Hematopoietic multipotent progenitor cell treated with erythropoietin and hydrocortisone succinate and interleukin-3 and kit ligand, for 8 days (in vitro differentiated cells): ENCODE measurements at places on chromosomes 11 and 22.

DNA sequence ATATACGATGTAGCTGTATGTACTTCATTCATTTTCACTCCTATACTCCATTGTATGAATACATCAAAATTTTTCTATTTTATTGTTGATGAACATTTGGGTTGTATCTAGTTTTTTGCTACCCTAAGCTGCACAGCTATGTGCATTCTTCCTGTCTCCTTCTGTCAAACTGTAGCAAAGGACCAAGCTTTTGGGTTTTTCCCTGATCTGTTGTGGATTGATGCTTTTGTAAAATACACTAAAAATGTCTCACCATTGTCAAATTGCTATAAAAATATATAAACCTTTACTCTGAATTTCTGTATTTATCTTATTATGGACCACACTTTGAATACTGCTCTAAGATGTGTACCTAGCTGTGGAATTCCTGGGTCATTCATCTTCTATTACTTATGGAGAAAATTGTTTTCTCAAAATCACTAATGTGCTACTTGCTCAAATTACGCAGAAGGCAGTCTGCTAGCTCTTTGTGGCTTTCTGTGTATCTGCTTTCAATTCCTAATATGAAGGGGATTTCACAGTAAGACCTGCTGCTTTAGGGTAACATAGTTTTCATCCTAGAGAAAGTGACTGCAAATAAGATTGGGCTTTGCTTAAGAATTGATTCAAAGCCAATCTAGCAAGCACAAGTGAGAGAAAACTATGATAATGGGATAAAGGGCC is 123.4 kb downstream of the CYP2R1 start:
- no peak for DNase-seq

DNA sequence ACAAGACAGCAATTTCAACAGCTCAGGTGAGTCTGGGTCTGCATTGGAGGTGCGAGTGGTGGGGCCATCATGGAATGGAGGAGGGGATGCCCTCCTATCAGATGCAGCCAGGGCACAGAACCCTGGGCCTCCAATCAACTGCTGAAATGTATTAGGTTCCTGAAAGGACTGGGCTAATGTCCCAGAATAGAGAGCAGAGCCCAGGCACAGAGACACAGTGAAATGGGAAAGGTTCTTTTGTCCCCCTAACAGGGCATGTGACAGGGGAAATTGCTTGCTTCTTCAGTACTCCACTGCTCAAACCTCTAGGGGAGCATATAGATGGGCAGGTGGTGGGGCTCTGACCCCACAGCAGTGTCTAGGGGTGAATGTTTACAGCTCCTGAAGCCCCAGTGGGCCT is 87.3 kb upstream of the CLPB start:
- no peak for DNase-seq

GRCh38 chr11:64180891-64181290 is 5.1 kb upstream of the STIP1 start:
- DNase-seq, result no peak

DNA sequence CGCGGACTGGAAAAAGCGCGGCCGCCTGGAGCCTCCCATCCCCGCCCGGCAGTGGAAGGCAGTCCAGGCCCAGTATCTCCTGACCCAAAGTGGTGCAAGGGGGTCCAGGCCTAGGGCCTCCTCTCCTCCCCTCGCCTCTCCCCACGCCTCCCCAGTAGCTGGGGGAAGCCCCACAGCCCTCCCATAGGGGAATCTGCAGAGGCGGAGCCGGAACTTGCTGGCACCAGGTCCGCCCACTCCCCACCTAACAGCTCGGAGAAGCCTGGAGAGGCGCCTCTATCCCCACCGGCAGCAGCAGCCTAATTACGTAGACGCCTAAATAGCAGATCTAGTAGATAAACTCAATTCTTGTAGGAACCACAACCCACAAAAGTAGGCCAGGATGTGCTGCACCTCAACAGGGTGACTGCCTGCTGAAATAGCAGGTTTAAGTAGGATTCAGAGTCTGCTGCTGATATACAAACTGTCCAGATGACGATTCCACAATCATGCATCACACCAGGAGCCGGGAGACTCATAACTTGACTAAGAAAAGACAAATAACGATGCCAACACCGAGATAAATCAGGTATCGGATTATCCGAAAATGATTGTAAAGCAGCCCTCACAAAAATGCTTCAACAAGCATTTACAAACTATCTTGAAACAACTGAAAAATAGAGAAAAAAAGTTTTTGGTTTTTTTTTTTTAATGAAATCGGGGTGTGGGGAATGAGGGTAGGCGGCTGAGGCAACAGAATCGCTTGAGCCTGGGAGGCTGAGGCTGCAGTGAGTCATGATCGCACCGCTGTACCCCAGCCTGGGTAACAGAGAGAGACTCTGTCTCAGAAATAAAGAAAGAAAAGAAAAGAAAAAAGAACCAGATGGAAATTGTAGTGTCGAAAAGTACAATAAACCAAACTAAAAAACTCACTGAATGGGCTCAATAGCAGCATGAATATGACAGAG is 11.4 kb upstream of the BRD1 start:
- peak; percentile 57 for DNase-seq

DNA sequence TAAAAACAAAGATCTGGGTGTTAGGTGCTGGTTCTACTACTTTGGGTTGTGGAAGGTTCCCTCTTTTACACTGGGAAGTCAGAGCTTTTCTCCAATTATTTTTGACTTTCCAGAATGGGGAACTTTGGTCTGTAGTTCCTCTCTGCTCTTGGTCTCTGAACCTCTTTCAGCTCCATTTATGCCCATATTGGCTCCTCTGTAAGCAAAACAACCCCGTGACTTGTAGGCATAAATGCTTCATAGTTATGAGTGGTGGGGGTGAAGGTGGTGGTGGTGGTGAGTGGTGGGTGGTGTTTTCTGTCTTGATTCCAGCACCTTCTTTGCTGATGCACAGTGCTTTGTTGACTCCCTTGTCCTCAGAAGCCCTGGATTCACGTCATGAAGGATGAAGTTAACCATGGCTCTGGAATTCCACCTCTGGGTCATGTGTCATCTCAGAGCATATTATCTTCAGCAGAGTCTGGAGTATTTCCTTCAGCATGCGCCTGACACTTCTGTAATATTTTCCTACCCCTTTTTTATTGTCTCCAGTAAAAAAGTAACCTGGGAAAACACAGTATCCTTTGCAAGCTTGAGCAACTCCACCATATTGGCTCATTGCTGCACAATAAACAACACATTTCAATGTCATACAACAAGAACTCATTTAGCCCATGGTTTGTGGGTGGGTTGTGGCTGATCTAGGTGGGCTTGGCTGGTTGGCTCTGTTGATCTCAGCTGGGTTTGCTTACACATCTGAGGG is 24.1 kb upstream of the GRK3 start:
- no peak for DNase-seq

DNA sequence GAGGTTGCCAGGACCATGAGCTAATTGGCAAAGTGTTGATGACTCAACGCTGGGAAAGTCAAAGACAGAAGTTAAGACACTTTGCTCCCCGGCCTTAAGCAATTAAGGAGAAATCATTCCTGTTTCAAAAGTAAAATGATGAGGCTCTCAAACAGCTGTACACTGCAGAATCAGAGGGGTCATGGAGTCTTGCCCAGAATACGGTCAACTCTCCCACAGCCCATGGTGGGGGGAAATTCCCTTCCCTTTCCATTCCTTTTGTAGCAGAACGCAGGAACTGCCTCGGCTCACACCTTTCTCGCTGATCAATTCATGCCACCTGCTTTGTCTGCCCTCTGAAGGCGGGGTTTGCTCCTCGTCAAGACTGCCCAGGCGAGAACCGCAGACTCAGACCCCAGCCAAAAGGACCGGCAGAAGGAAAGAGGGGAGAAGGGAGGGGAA is 52.8 kb downstream of the MN1 start:
- DNase-seq, result no peak

DNA sequence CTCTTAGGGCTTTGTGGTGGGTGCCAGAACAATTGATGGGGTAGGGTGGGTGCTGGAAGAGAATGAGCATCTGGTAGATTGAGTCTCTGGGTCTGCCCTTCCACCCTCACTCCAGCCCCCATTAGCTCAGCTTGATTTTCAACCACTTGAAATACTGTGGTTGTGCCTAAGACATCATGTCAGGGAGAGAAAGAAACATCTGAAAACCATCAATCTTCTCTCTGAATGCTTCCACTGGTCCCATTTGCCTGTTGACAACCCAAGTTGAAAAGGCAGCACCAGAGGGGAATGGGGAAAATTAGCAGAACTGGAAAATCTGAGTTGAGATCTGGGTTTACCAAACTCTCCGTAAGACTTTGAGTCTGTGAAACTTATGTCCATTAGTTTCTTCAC is 26.1 kb downstream of the CD44 start:
- no peak for DNase-seq

GRCh38 chr11:66289548-66290329 is 796 bp upstream of the YIF1A start:
- DNase-seq, result no peak

GRCh38 chr22:44287121-44287693 is 25.5 kb downstream of the SHISAL1 start:
- DNase-seq, result no peak

GRCh38 chr11:131471976-131472375 is 101.6 kb downstream of the NTM start:
- no peak for DNase-seq

- peak; percentile 26 for DNase-seq
Measured at GRCh38 chr22:31846161-31847115, 92.6 kb downstream of the DEPDC5 start.

GRCh38 chr11:71986131-71986530 is 12.6 kb upstream of the IL18BP start:
- no peak for DNase-seq

GRCh38 chr22:48493733-48494132 is 1333.9 kb downstream of the BRD1 start:
- no peak for DNase-seq

GRCh38 chr11:48210052-48210451 is 6.6 kb upstream of the OR4B1 start:
- DNase-seq, result no peak

GRCh38 chr11:103946793-103947545 is 89.5 kb upstream of the DDI1 start:
- no peak for DNase-seq

DNA sequence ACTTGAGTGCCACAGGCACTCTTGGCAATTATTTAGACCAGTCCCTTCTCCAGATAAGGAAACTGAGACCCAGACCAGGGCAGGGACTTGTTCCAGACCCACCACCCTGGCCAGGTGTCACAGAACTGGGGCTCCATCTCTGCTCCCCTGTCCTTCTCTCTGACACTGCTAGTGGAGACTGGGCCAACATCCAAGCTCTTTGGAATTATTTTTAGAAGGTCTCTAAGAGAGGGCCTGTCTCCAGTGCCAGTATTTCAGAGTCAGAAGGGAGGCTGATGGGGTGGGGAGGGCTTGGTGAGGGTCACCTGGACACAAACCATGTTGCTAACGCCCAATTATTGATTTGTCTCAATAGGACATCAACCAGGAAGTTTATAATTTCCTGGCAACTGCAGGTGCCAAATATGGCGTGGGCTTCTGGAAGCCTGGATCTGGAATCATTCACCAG is 32.7 kb downstream of the POLR3H start:
- DNase-seq, result no peak

DNA sequence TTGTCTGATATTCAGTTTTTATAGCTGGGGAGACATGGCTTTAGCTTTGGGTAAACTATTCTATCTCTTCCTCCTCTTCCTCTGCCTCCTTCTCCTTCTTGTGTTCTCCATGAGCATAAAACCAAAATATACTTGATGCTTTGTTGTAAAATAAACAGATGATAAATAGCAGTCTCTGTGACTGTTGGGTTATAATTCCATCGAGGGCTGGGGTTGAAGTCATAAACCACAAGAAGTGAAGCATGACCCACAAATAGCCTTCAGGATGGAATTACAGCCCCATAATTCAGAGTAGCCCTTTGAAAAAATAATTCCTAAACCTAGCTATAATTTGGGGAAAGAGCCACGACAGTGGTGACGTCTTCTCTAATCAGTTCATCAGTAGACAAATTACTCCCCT is 177.7 kb downstream of the SNX19 start:
- DNase-seq, result no peak

- DNase-seq, result no peak
Measured at GRCh38 chr11:61080526-61080925, 21.8 kb upstream of the CD5 start.

DNA sequence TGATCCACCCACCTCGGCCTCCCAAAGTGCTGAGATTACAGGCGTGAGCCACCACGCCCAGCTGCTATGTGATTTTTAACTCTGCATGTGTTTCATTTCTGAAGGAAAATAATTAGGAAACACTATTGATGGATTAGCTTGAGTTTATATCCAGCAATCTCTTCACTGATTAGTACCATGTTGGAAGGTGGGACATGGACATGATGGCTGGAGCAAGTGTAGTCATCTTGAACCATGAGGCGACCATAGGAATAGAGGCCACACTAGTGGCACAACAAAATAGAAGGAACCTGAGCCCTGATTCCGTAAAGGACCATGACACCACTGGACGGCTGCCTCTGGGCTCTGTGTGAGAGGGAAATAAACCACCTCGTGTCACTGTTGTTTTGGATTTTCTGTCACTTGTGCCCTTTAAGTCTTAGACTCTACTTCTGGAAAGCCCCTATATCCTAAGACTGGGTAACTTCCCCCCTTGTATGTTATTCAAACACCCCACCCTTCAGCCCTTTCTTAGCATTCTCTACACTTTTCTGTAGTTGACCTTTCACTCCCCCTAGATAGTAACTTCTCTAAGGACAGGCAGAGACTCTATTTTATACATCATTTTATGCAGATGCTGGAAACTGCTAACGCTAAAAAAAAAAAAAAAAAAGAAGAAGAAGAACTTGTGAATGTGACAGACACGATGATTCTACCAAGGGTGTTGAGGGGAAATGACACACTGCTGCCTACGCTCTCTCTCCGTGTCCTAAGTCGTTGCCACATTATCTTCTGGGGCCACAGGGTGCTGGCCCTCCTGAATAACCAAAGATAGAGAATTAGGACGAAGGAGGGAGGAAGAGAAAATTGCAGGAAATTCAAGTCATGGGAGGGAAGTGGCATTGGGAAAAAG is 2.7 kb upstream of the VPS37C start:
- DNase-seq, result peak; percentile 84

- peak; percentile 85 for DNase-seq
Measured at GRCh38 chr11:3984896-3985295, 109.7 kb upstream of the RRM1 start.

DNA sequence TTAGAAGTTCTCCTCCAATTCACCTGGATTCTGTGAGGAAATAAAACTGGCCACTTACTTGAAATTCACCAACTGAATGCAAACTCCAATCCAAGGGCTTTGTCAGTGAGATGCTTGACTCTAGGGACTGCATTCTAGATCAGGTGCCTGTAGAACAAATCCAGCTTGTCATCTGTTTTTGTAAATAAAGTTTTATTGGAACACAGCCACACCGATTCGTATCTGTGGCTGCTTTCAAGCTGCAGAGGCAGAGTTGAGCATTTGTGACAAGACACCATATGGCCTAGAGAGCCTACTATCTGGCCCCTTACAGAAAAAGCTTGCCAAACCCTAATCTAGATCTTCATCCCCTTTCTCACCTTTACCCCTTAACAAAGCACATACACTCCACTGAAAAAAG is 82.3 kb downstream of the BTBD10 start:
- DNase-seq, result no peak

GRCh38 chr11:14132312-14132711 is 169.8 kb downstream of the SPON1 start:
- no peak for DNase-seq

- no peak for DNase-seq
Measured at GRCh38 chr11:64086258-64087123, 50.8 kb downstream of the FLRT1 start.

GRCh38 chr11:36019722-36020121 is 75.9 kb downstream of the LDLRAD3 start:
- peak; percentile 36 for DNase-seq
